Epithelial cell of umbilical artery (primary cell): ENCODE measurements at places on chromosomes 4 and X. TPM values are rescaled to one million over a fixed set of nuclear protein-coding genes. Genes with fewer than 3 reads are reported as not detected.

LNX1 gene
- 3.2 and 3.9 TPM in 2 replicates for total RNA-seq

DUSP21 gene
- total RNA-seq = not detected in 2 replicates

TSPAN7 gene
- total RNA-seq = 3.6 and 6.2 TPM in 2 replicates

CCDC110 gene
- total RNA-seq = under 0.01 and 0.46 TPM in 2 replicates

VCX3B gene
- total RNA-seq = not detected in 2 replicates

DMRTC1B gene
- not detected in 2 replicates for total RNA-seq

NUDT10 gene
- total RNA-seq = 0.46 and 1.6 TPM in 2 replicates

ATP2B3 gene
- total RNA-seq = not detected in 2 replicates

TLR1 gene
- total RNA-seq = 3.2 and 5.2 TPM in 2 replicates

IL1RAPL1 gene
- total RNA-seq = 5.9 and 6.2 TPM in 2 replicates

PNCK gene
- total RNA-seq = not detected in 2 replicates

EREG gene
- total RNA-seq = under 0.01 TPM in 1 of 2 replicates, not detected in the other

CYTL1 gene
- total RNA-seq = 68.2 and 204 TPM in 2 replicates

STIM2 gene
- total RNA-seq = 5.5 and 8.8 TPM in 2 replicates

JAKMIP1 gene
- not detected in 2 replicates for total RNA-seq

CD38 gene
- under 0.01 TPM in 1 of 2 replicates, not detected in the other for total RNA-seq

F9 gene
- total RNA-seq = not detected in 2 replicates

ASMT gene
- not detected in 2 replicates for total RNA-seq

PDCL2 gene
- not detected in 2 replicates for total RNA-seq

TIGD4 gene
- 0.30 and 0.32 TPM in 2 replicates for total RNA-seq

FSTL5 gene
- 1.9 and 8.8 TPM in 2 replicates for total RNA-seq

SASH3 gene
- not detected in 2 replicates for total RNA-seq

GALNTL6 gene
- total RNA-seq = not detected in 2 replicates

SPATA4 gene
- under 0.01 TPM in 1 of 2 replicates, not detected in the other for total RNA-seq

SULT1E1 gene
- 28.9 and 555 TPM in 2 replicates for total RNA-seq

P2RY4 gene
- total RNA-seq = not detected in 2 replicates

CXCR3 gene
- not detected in 2 replicates for total RNA-seq

PPEF2 gene
- total RNA-seq = not detected in 2 replicates

SYN1 gene
- not detected in 2 replicates for total RNA-seq

TNIP2 gene
- 80.2 and 98.4 TPM in 2 replicates for total RNA-seq

KCNE5 gene
- not detected in 2 replicates for total RNA-seq

ARAP2 gene
- 0.32 and 3.3 TPM in 2 replicates for total RNA-seq

CACNA1F gene
- total RNA-seq = not detected in 2 replicates

FAM133A gene
- total RNA-seq = not detected in 2 replicates

GLRA3 gene
- total RNA-seq = not detected in 2 replicates

PAGE2B gene
- total RNA-seq = not detected in 2 replicates

UNC5C gene
- under 0.01 TPM in 1 of 2 replicates, not detected in the other for total RNA-seq

NKX3-2 gene
- total RNA-seq = not detected in 2 replicates

WDR17 gene
- total RNA-seq = 0.15 and 0.32 TPM in 2 replicates

L1CAM gene
- total RNA-seq = not detected in 2 replicates

NEK1 gene
- 4.5 and 5.0 TPM in 2 replicates for total RNA-seq

ATP1B4 gene
- not detected in 2 replicates for total RNA-seq

SPATA18 gene
- 3.9 and 7.9 TPM in 2 replicates for total RNA-seq

DNAJB14 gene
- 34.8 and 54.3 TPM in 2 replicates for total RNA-seq

FAM47B gene
- total RNA-seq = not detected in 2 replicates

PGAM4 gene
- total RNA-seq = not detected in 2 replicates

ANK2 gene
- 0.65 and 1.7 TPM in 2 replicates for total RNA-seq

SOX3 gene
- total RNA-seq = not detected in 2 replicates

FGG gene
- not detected in 2 replicates for total RNA-seq

EMCN gene
- 10.7 and 22.3 TPM in 2 replicates for total RNA-seq

FAM241A gene
- 5.5 and 11.9 TPM in 2 replicates for total RNA-seq

AMBN gene
- not detected in 2 replicates for total RNA-seq

SPARCL1 gene
- 0.15 and 0.32 TPM in 2 replicates for total RNA-seq

CLCN4 gene
- total RNA-seq = 12.6 and 15.6 TPM in 2 replicates

CFAP47 gene
- total RNA-seq = not detected in 2 replicates
